Amniotic stem cell (primary cell): ENCODE measurements at places on chromosomes 11 and 22.

GRCh38 chr11:63841554-63841953 is 2.6 kb downstream of the MARK2 start:
- DNase-seq = peak; percentile 21

- no peak for DNase-seq
Observed at GRCh38 chr11:8832571-8833260, 78.3 kb upstream of the AKIP1 start.

DNA sequence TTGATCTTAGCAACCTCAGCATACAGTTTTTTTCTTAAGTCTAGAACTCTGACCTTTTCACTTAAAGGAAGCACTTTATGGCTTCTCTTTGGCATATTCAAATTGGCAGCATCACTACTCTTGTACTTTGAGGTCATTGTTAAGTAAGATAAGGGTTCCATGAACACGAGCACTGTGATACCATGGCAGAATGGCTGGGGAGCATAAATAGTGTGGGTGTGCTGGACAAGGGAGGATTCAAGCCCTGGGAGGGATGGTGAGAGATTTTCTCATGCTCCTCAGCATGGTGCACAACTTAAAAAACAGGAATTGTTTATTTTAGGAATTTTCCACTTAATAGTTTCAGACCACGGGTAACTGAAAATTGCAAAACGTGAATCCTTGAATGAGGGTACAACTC is 111.4 kb downstream of the ATXN10 start:
- DNase-seq = no peak

- DNase-seq = no peak
Observed at GRCh38 chr11:74756571-74756970, 7.9 kb downstream of the RNF169 start.

GRCh38 chr11:76670485-76671236 is at the start of gene LRRC32:
Gene LRRC32 (minus strand): TSS chr11:76670747. CDS start chr11:76665954, 4,793 bp downstream.
- DNase-seq = no peak

GRCh38 chr11:1757861-1758610 is 5.7 kb downstream of the CTSD start:
- DNase-seq = no peak

DNA sequence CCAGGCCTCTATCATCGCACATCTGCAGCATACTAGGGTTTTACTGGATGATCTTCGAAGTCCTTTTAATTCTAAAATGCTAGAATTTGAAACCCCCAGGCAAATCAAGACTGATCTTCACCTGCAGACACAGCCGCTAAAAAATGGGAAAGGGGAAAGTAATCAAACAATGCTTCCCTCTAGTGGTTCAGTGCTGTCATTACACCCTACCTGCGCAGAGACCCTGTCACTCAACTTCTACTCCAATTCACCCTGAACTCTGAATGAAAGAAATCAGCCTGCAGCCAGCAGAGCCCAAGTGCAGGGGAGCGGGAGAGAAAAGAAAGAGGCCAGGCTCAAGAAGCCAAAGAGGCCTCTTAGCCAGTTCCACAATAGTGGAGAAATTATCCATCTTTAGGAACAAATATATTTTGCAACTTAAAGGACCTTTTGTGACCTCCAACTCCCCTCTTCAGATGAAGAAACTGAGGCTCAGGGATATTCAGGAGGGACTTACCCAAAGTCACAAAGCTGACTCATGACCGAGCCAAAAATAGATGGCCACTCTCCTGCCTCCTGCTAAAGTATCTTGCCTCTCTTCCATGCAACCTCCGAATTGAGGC is 33.0 kb downstream of the SERGEF start:
- DNase-seq = no peak

- no peak for DNase-seq
Observed at GRCh38 chr11:81237139-81237538, 1496.5 kb downstream of the FAM181B start.

DNA sequence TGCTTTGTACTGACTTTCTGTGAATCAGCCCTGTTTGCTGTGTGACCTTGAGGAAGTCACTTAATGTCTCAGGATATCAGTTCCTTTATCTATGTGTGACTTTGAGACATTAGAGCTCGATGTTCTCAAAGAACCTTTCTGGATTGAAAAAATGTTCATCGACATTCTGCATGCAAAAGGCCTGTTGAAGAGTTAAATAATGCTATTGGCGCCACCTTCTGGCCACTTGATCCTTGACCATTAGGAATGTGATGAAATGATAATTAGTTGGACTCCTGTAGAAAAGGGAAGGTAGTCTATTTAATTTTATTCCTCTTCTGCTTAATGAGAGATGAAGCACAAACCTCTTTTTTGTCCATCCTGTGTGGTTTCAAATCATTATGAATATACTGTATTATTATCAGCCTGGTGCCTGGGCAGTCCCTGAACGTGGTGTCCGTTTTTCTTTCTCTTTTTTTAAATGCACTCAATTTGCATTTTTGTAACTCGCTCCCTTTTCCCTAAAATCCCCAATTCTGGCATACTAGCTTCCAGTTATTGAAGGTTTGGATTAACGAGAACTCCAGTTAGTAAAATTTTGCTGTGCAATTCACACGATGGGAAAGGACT is 20.7 kb downstream of the ELF5 start:
- DNase-seq = no peak

DNA sequence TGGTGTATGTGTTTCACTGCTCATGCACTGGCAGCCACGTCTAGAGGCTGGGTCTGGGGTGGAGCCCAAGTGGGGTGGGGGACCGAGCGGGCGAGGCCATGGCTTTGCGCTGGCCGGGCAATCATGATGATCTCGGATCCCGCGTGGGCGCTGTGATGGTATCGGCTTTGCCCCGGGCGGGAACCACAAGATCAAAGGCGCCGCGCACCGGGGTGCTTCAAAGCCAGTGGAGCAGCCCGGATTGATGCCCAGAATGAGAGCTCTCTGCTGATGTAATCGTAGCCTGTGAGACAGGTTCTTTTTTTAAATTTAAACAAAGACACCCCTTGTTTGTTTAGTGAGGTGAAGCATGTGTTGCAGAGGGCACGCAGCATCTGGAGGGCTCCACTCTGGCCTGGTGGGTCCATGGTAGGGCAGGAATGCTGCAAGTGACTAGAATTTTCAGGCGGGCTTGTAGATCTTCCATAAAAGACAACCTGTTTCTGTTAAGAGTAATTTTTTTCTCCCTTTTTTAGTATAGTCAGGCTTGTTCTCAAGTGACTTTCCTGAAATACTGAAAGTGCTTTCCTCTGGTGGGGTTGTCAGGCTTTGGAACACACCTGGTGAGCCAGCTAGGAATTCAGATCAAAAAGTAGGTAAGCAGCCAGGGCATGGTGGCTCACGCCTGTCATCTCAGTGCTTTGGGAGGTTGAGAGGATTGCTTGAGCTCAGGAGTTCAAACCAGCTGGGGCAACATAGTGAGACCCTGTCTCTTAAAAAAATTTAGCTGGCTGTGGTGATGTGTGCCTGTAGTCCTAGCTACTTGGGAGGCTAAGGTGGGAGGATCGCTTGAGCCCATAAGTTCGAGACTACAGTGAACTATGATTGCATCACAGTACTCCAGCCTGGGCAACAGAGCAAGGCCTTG is 40.7 kb downstream of the ZNRF3 start:
- DNase-seq = no peak

DNA sequence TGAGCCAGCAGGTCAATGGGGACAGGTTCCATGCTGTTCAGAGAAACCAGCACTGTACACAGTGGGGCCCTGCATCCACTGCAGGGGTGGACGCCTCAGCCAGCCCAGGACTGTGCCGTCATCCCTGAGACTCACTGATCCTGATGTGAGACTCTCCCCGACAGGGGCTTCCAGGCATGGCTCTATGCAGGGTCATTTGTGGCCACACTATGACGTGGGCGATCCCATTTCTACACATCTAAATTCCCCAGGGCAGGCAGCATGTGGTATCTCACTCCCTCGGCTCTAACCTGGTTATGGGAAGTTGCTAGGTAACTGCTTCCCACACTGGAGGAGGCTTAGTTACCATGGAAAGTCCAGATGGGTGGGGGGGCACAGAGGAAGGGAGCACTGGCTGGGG is 14.2 kb upstream of the FAM83F start:
- DNase-seq = no peak

DNA sequence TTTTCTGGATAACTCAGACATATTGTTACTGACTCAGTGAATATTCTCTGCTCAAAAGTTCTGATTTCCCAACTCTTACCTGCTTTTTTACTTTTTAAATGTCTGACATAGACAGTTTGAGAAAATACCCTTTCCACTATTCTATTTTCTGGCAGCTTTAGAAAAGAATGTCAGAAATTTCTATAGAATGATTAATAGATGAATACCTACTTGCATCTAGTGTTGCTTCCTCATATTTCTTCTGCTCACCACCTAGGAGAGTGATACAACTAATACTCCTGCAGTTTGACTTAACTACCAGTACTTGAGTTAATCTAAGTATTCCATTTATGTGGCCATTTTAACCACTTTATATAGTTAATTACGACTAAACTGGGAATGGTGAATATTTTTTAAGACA is 55.2 kb downstream of the KDM2A start:
- DNase-seq = no peak
